Esophagus muscularis mucosa (tissue), 4 donors: ENCODE measurements at places on chromosomes 11 and 22. TPM values are rescaled to one million over a fixed set of nuclear protein-coding genes. Genes with fewer than 3 reads are reported as not detected.

- no peak for DNase-seq
Observed at GRCh38 chr22:44131989-44132685, 48.6 kb upstream of the PARVG start.

GRCh38 chr11:112016765-112017376, 8.3 kb upstream of the DLAT start:
- DNase-seq, result no peak

GRCh38 chr11:8808226-8808585, 102.8 kb upstream of the AKIP1 start:
- DNase-seq, result no peak

The FLRT1 gene
- 2.5 TPM for total RNA-seq

GRCh38 chr11:61334434-61335354, 1.7 kb downstream of the TKFC start:
- DNase-seq, result no peak

The RHOG gene
- 75.5 TPM for total RNA-seq

GRCh38 chr11:3853899-3854659, 1.4 kb upstream of the STIM1 start:
- no peak for DNase-seq

- no peak for DNase-seq
Observed at GRCh38 chr11:106827687-106828086, 190.6 kb downstream of the GUCY1A2 start.

GRCh38 chr22:19356708-19357269, 65.3 kb upstream of the CLTCL1 start:
- DNase-seq, result no peak

The SLC7A4 gene
- total RNA-seq, result 0.23 TPM

The HBB gene
- total RNA-seq, result 90.2 TPM

- DNase-seq, result no peak
Observed at GRCh38 chr11:111186308-111186915, 59.1 kb upstream of the POU2AF2 start.

- no peak for DNase-seq
Observed at GRCh38 chr11:31757260-31757835, 53.8 kb downstream of the PAX6 start.

The SAA4 gene
- not detected for total RNA-seq

The RIBC2 gene
- total RNA-seq, result not detected

The BAD gene
- 128 TPM for total RNA-seq
